Pancreas (tissue), 10 donors: ENCODE measurements at places on chromosomes 4 and X.
A peak's percentile ranks its signal among the peaks of the same experiment; 100 is the strongest.

DNA sequence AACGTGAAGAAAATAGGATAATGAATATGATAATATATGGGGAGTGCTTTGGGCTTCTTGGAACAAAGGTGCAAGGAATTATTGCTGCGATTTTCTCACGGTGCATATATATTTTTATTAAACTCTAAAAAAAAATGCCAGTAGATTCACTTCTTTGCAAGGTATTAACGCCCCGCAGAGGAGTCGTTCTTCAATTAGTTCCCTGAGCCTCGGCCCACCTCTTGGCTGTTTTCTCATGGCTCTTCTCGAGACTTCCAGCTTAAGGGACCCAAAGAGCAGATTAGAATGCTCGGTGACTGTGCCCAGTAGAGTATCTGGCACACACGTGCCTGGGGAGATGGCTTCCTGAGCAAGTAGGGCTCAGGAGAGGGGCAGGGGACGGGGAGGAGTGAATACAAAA lies 367.4 kb downstream of the MID1IP1 start:
- DNase-seq = no peak

DNA sequence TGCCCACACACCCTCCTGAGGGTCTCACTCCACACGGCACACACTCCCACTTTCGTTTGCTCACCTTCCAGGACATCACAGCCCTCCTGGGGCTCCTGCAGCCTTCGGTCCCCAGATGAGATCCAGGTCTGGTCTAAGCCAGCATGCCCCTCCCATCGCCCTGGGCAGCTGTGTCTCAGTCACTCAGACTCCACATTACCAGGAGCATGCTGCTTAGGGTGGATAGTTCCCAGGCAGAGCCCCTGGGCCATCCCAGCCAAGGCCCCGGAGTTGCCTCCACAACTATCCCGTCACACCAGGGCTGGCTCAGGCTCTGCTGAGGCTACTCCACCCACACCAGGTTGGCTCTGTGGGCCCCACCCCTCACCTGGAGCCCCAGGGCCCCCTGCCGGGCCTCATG lies 50.4 kb upstream of the PSAPL1 start:
- DNase-seq = no peak

DNA sequence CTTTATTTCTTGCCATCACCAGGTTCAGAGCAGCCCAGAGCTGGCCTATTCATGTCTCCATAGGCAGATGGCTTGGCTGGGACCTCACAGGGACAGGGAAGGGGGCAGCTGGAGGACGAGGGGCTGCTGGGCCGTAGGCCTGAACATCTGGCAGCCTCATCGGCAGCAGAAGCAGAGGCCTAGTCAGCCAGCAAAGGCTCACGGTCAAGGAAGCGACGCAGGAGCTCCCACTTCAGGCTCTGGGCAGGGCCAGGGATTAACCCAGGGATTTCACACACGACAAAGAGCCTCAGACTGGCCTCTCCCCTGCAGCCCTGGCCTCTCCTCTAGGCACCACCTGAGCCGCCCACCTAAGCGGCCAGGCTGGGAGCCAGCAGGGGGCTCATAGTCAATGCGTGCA lies 46.0 kb upstream of the MAN2B2 start:
- DNase-seq = no peak

DNA sequence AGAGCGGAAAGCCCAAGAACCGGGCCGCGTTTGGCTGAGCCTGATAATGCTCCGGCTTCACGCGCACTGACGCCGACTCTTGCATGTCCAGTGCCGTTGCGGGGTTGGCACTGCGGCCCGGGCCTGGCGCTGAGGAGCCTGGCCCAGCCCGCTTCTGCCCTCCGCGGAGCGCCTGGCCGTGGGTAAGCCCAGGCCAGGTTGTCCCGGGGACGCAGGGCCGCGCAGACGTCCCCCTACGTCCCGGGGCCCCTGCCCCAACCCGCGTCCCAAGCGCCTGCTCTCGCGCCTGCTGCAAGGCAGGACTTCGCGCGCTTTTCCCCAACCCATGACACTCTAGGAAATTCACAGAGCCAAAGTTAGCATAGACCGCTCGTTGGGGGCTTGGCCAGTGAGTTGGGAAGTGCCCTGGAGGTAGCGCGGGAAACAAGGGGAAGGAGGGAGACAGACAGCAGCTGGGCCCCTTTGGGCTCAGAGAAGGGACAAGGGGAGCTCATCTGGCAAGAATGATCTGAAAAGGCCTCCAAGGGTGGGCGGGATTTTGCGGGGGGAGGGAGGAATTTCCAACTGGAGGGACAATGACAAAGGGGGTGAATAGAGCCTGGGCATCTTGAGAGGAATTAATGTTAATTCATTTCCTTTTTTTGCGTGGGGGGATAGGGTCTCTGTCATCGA lies 665 bp upstream of the LRPAP1 start:
- peak; percentile 18 for DNase-seq

DNA sequence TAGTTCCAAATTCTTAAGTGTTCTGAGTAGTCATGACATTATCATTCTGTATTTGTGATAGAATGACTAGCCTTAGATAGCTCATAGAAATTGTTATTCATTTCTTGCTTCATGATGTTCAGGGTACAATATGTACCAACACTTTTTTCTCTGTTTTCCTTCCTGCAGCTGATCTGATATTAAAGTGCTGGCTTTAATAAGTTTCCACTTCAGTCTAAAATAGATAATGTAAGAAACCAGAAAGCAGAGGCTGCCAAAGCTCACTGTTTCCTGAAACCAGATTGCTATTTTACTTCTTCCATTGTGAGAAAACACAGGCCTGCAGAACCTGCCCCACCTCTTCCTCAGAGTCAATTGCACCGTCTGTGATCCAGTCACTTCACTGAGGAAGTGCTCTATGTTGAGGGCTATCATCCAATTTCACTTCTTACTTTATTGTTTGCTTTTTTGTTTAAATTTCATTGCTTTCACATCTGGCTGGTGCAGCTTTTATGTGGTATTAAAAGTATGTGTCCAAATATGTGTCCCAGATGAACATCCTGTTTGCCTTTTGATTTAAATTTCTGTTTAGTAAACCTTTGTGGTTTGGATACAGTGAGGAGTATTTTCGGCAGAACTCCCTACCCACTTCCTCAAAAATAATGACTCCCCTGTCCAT lies 652.1 kb downstream of the ANKRD50 start:
- DNase-seq = no peak

- no peak for DNase-seq
These were observed 7.5 kb downstream of the IDS start for GRCh38 chrX:149497626-149498025.

GRCh38 chr4:38004062-38004461 lies 43.9 kb downstream of the PTTG2 start:
- DNase-seq = no peak

DNA sequence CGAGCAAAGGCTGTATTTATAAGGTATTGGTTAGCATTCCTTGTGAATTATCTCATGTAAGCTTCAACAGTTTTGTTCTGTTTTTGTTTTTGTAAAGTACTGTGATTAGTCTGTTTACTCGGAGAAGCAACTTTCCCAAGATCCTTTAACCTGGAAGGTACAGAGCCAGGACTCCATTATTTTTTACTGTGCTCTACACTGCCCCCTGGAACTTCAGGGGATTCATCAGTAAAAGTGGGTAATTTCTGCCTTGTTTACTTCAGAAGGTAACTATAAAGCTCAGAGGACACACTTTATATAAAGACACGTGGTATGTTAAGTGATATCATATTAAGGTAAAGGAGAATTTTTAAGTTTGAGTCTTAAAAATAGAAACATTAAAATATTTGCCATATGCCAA lies 124.9 kb downstream of the IQCM start:
- DNase-seq = no peak
